ENCODE measurements at places on chromosomes 2 and 18.

- no peak for DNase-seq
These were observed 20.4 kb downstream of the CNOT11 start for GRCh38 chr2:101273056-101273455.

DNA sequence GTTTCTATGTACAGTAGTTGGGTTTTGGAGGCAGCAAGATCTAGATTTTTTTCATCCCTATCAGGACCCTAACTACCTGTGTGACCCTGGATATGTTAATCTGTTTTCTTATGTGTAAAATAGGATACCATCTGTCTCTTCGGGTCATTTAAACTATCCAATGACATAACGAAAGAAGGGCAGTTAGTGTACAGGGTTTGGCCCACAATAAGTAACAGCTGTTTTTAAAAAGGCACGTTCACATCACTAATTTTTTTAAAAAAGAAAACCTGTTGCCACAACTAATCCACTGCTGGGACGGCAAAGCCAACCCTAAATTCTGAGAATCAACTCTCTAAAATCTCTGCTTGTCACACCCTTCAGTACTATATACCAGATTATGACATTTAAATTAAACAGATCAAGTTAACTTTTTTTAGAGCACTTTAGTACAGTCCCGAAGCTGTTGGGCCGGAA, 869 bp downstream of the USP40 start:
- DNase-seq, result no peak

GRCh38 chr18:59705145-59705544, 7.9 kb upstream of the CCBE1 start:
- DNase-seq, result peak; percentile 39

GRCh38 chr2:85405201-85406059, 4.7 kb downstream of the CAPG start:
- DNase-seq, result no peak

DNA sequence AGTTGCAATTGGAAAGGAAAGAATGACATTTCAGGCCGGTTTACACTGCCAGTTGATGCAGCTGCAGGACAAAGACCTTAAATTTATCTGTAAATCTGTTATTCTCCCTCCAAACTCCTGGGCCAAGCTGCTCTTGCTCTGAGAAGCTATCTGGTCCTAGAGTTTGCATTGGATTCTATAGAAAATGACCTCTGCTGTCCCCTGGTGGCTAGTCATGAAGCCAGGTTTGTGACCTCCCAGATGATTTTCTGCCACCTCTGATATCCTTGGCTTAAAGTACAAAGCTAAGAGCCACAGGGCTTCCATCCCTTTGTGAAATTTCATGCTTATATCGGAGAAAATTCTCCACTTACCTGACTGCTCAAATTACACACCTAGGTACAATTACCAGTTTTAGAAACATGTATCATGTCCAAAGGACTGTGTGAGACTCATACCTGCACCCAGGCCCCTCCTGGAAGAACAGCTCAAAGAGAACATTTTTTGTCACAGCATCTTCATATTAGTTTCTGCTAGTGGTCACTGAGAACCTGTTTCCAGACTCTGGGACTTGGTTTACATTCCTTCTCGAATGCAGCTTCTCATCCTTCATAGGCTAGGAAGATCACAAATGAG, 28.9 kb upstream of the IER3IP1 start:
- DNase-seq, result no peak

DNA sequence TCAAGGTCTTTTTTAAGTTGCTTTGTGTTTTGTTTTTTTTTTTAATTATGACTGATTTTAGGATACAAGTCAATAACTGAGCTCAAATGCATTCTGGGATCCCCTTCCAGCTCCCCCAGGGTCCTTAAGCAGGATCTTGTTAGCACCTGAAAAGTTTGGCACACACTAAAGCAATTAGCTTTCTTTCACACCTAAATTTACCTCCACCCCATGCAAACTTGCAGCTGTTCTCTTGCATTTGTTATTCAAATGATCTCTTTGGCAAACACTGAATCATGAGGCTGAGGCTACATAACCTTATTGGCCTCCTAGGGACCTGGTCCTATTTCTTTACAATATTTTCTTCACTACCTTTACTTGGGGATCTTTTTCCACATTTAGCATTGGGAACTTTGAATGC, 2026.1 kb upstream of the CELF4 start:
- DNase-seq, result no peak

- DNase-seq, result no peak
These were observed 649.9 kb upstream of the FANCL start for GRCh38 chr2:58890865-58891525.

DNA sequence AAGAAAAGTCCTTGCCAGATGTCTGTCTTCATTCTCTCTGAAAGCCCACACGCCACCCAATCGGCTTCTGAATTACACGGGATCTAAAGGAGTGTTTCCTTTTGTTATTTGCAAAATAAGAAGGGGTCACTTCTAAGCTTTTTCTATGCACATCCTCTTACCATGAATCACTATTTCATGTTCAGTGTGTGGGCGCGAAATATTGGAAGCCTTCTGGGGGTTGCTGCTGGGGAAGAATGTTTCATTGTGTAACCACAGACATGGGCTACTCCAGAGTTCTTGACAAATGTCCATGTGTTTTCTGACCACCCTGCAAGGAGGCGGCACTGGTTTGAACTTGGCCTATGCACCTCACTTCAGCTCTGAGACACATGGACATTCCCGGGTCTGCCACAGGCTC, 133.6 kb upstream of the APCDD1 start:
- no peak for DNase-seq

DNA sequence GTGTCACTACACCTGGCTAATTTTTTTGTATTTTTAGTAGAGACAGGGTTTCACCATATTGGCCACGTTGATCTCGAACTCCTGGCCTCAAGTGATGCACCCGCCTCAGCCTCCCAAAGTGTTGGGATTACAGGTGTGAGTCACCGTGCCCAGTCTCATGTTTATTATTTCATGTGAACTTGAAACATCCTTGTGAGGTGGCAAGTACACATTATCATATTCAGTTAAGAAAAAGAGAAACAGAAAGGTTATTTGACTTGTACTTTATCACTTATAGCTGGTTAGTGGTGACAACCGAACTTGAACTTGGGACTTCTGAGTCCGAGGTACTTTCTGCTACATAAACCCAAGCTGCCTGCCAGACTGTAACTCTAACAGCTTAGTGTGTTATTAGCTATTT, 24.4 kb downstream of the ABHD3 start:
- no peak for DNase-seq

DNA sequence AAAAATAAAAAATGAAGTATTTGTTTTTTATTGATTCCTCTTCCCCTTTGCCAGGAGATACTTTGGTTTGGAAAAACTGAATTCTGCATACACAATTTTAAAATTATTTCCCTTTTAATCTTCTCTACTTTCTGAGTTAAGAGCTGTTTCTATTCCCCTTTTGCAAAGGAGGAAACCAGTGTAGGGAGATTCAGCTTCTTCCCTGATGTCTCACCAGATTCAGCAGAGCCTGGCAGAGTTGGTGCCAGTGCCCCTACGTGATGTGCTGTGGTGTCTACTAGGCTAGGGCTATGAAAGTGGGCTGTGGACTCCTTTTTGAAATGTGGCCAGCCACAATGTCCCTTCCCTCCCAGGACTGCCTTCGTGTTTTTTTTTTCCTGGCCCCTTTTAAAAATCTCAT, 2.4 kb downstream of the RPE start:
- DNase-seq, result no peak

DNA sequence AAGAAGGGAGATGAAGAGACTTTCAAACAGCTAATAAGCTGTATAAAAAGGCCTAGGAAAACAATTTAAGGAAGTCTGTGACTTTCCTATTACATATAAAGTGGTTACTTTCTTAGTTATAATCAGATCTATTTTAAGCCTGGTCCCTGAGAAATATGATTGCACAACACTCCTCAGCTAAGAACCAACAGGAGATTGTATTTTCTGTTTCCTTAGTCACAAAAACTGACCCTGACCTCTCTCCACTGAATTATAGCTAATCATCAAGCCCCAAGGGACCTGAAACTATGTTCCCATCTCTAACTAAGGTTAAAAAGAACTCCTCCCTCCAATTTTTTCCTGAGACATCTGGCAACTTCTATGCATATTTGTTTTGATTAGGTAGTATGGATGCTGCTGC, 106.9 kb downstream of the ROCK1 start:
- no peak for DNase-seq

DNA sequence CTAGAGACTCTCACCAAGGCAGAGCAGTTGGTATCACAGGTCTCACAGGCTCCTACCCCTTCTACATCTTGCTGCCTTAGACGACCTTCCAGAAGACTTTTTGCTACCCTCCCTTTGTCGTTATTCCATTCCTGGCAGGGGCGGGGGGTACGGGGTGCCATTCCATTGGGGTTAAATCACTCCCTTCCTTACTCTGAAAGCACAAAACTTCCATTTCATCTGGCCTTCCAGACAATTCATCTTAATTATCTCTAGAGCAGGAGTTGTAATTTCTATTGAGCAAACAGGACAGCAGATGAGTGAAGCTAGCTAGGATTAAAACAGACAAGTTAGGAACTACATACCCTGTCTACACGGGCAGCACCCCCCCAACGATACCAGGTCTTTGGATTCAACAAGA, 276.2 kb upstream of the TANK start:
- no peak for DNase-seq

GRCh38 chr2:134460583-134460998, 206.7 kb downstream of the MGAT5 start:
- no peak for DNase-seq

- DNase-seq, result no peak
These were observed 47.8 kb downstream of the CFAP36 start for GRCh38 chr2:55567298-55567697.

DNA sequence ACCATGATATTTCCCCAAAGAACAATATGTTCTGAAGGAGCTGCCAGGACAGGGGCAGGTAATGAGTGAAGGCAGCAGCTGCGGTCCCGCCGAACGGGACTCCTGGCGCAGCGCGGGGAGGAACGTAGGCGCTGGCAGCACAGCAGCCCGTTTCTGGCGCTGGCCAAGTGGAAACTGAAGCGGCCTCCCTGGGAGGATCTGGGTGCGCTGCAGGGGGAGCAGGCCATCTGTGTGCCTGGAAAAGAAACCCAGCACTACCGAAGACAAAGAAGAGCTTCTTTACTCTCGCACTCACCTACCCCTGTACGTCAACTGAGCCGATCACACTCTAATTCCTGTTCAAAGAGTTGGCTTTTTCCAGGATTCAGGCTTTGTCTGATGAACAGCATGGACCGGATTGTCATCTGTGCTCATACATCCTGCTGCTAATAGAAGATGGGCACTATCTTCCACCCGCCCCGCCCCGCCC, 11.8 kb downstream of the G6PC2 start:
- no peak for DNase-seq

DNA sequence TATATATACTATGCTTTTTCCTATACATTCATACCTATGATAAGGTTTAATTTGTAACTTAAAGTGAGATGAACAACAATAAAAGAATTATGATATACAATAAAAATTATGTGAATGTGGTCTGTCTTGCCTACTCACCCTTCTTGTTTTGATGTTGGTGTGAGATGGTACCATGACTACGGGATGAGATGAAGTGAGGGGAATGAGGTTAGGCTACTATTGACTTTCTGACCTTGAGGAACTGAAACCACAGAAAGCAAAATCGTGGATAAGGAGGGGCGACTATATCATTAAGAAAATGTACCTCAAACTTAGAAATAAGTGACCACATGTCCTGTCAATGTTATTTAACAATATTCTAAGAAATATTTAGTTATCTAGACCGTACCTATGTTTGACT, 103.9 kb upstream of the PPP1CB start:
- DNase-seq, result no peak

- DNase-seq, result no peak
These were observed 1624.2 kb upstream of the TMEFF2 start for GRCh38 chr2:193818801-193819499.

GRCh38 chr2:127175751-127176354, 44.2 kb downstream of the CYP27C1 start:
- DNase-seq, result no peak

DNA sequence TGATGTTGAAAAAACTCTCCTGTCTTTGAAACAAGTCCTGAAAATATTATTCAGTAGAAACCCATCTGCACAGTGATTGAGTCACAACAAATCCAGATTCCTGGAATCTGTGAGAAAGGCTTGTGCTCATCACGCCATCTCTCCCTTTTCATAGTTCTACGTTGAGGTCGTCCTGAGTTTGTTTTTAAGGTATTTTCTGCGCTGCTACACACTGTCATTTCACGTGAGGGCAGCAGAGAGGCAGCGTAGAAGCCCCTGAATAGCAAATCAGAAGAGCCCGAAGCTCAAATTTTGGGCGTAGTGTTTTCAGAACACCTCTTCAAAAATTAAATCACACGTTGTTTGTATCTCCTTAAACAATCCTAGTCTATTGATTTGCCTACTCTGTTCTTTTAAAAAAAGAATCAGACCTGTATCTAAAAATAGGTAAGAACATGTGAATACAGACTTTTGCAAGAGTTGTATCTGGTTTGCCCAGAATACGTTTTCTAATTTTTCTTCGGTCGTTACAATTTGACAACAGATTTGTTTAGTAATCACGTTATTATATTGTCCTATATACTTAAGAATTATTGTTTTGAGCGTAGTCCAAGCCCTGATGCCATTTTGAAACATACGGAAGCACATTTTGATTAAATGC, 61.6 kb upstream of the SLC38A11 start:
- DNase-seq, result peak; percentile 75

DNA sequence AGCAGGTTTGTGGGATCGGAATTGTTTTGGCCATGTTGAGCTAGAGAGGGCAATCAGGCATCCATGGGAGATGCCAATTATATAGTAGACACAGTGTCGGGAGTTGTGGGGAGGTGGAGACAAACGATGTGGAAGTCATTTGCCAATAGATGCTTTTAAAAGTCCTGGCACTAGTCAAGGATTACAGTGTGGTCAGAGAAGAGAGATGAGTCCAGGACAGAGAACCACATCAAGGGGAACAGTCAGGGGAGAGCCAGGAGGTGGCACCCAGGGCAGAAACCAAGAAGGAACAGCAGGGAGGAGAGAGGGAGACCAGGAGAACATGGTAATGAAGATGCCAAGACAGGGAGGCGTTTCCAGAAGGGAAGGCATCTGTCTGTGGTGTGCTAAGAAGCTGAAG, 81.2 kb downstream of the ARL4C start:
- DNase-seq, result no peak

GRCh38 chr2:124480958-124481357, 455.9 kb downstream of the CNTNAP5 start:
- no peak for DNase-seq

- no peak for DNase-seq
These were observed 230.4 kb downstream of the SP3 start for GRCh38 chr2:173734797-173735196.

DNA sequence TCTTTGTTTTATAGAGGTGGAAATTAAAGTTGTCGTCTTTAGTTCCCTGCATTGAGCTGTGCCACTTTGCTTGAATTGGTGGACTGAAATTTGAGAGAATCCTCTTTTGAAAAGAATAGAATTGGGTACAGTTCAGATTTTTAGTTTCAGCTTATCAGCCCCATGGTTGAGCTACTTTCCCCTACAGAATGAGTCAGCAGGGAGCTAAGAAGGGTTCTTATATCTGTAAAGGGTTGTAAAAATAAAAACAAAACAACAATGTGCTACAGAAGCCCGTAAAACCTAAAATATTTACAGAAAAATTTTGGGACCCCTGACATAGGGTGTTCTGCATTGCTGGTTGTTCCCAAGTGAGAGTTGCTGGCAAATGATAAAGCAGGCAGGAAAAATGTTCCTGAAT, 12.6 kb downstream of the SLC20A1 start:
- no peak for DNase-seq

GRCh38 chr2:1848599-1848995, 104.3 kb upstream of the PXDN start:
- DNase-seq, result no peak

GRCh38 chr2:203584784-203585183, 49.7 kb upstream of the RAPH1 start:
- no peak for DNase-seq
